CD4-positive, alpha-beta T cell treated with Interleukin-10 for 1 hour (primary cell): ENCODE measurements at places on chromosomes 6 and 20.
A peak's percentile ranks its signal among the peaks of the same experiment; 100 is the strongest.

GRCh38 chr20:10239954-10240353, 21.3 kb downstream of the SNAP25 start:
- no peak for DNase-seq

- DNase-seq: no peak
Observed at GRCh38 chr6:127824061-127824460, 76.8 kb downstream of the THEMIS start.

GRCh38 chr6:47631269-47631772, 67.1 kb upstream of the ADGRF4 start:
- peak; percentile 50 for DNase-seq

GRCh38 chr6:111173946-111174345, 86.6 kb downstream of the SLC16A10 start:
- DNase-seq: peak; percentile 5

- DNase-seq: no peak
Observed at GRCh38 chr20:35461620-35462019, 6.2 kb downstream of the CEP250 start.

- DNase-seq: no peak
Observed at GRCh38 chr6:33898771-33899170, 95.0 kb upstream of the MLN start.

DNA sequence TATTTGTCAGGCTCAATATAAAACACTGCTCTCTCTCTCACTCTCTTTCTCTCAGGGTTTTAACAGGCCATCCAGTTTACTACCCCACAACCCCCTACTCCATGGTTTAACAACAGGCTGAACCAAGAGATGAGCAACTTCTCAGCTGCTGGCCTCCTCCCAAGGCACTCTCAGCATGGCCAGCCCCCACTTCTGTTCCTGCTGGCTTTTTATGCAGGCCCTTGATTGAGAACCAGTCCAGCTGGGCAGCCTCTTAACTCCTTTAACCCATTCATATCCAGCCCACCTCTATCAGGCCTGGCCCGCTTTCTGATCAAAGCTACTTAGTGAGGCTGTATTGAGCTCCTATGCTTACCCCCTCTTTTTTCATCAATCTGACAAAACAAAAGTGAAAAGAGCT, 346.8 kb upstream of the POU3F2 start:
- DNase-seq: no peak

DNA sequence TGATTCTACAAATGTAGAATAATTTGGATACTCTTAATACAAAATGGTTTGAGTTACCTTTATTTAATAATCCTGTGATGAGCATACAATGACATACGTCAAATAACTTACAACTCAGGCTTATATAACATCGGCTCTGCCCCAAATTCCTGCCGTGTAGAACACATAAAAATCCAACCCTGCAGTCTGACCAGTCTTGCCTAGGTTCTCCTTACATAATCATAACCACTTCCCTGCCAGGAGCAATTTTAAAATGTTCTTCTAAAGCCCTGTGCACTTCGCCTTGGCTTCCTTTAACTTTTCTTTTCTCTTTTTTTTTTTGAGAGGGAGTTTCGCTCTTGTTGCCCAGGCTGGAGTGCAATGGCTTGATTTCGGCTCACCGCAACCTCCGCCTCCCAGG, 16.2 kb upstream of the IER3 start:
- no peak for DNase-seq

DNA sequence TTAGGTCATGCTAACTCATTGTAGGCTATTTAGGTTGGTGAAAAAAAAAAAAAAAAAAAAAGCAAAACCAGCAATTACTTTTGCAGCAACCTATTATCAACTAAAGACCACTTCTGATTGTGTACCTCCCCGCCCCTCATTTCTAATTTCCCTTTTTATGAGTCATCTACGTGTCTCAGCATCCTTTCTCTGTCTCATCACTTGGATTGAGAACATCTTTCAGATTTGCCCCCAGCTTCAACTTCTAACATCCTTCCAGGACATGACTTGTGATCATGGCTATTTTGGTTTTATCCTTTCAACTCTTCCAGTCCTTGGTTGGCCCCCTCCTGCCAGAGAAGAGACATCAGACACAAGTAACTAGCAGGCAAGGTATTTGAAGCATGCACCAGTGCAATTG, 156.7 kb upstream of the CCN2 start:
- DNase-seq: no peak
